ENCODE measurements at places on chromosomes 12 and 14.

DNA sequence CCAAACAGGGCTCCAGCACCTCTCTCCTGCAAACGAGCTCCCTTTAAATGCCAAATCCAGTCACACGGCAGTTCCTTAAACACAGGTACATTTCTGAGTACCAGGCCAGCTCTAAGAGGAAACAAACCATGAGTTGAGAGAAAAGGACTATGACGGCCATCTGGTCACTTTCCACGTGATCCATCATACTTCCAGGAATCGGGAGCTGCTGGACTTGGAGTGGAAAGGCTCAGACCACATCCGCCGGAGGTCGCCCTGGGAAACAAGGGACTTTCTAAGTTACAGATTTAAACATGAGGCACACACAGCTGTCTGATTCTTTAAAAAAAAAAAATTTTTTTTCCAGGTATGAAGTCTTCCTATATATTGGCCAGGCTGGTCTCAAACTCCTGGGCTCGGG, 39.2 kb downstream of the ACADS start:
- DNase-seq, result no peak

- no peak for DNase-seq
Measured at GRCh38 chr12:58286353-58286752, 345.0 kb downstream of the ATP23 start.

- no peak for DNase-seq
Measured at GRCh38 chr14:105093038-105093430, 27.8 kb upstream of the GPR132 start.

DNA sequence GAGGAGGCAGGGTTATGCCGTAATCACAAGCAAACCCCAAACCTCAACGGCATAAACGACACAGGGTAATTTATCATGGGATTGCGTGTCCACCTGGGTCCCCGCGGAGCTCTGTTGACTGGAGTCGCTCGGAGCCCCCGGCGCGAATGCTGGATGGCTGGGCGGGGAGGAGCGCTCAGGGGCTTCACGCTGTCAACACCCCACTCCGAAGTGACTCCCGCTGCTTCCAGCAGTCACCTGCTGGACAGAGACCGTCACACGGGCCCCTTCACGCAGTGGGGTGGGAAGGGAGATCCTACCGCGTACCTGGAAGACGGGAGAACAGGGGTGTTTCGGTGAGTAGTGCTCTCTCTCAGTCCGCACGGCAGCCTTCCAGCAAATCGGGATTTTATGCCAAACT, 4.4 kb upstream of the GALNT9 start:
- DNase-seq, result no peak

DNA sequence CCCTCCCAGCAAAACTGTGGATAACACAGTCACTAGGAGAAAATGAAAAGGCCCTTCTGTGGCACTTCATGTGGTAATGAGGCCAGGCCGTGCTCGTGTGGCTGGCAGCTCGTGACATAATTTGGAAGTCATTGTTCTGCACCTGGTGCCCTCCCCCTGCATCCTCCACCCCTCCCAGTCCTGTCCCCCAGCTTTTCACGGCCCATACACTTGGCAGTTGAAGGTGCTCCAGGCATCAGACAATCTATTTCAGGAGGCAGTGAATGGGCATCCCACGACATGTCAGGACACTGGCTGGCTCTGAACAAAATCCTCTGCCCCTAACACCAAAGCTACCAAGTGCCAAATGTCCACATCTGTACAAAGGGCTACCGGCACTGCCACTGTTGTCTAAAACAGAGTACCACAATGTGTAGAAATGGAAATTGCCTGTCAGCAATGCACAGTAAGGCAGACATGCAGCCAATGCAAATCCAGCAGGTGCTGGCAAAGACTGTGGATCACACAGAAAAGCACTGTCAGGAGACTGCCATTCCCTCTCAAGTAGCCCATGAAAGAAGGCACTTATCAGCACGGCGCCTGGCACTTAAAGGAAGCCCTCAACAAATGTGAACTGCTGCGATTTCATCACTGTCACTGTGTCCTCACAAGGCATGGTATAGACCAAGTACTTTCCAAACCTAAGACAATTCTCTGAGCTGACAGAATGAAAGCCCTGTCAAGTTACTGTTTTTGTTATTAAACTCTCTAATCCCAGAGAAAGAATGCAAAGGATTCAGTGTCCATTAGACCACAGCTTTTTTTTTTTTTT, 39.1 kb downstream of the CORO1C start:
- peak; percentile 93 for DNase-seq

GRCh38 chr12:123572391-123572790, 12.0 kb upstream of the TMED2 start:
- DNase-seq, result no peak

Measured in NCI-H345 (cell line).